ENCODE measurements at places on chromosomes 16 and 17.

- no peak for DNase-seq
These were observed 47.5 kb downstream of the OR1D5 start for GRCh38 chr17:3015890-3016289.

DNA sequence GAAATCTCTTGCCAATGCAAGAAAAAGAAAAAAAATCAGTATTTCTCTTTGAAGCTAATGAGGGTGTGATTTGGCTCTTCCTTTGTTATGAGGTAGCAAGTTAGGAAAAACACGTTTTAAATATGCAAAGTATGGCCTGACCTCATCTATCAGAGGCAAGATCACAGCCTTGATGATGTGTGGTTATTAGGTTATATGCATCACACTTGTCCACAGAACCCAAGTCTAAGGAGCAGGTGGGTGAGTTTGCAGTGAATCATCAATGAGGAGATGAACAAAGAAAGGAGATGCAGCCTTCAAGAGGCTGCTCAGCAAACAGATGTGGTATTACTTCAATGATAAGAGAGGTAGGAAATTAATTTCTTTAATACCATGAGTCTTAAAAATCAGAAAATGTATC, 594.8 kb upstream of the CDH5 start:
- no peak for DNase-seq

GRCh38 chr17:38883592-38884526, 14.0 kb downstream of the LASP1 start:
- DNase-seq, result no peak

DNA sequence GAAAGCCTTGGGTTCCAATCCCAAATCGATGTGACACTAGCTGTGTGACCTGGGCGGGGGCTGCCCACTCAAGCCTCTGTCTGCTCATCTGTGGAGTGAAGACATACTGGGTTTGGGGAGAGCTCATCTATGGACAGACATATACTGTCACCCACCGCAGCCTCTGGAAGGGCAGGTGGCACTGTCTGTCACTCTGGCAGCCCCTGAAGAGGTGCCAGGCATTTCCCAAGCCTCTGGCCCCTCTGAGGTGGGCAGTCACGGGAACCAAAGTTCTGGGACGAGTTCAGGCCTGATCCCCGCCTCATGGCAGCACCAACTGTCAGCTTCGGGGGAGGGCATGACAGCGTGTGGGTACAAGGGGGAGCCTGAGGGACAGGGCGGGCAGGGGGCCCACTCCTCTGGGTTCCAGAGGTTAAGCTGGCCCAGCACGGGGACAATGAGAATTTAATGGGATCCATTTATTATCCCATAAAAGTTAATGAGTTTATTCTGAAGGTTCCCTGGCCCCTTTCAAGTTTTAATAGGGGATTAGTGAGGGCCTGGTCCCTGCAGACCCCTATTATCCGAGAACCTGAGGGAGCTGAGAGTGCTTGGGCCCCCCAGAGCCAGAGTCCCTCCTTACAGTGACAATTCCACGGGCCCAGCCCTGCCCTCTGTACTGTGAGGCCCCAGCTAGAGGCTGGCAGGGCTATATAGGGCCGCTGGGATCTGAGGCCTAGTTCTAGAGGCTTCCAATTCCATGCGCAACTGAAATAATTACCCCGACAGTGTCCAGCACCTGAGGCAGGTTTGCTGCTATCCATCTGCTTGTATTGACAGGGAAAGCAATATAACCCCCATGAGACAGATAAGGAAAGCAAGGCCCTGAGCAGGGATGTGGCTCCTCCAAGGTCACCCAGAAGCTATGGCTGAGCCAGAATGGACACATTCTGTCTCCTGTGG, 18.8 kb downstream of the SEZ6 start:
- no peak for DNase-seq

DNA sequence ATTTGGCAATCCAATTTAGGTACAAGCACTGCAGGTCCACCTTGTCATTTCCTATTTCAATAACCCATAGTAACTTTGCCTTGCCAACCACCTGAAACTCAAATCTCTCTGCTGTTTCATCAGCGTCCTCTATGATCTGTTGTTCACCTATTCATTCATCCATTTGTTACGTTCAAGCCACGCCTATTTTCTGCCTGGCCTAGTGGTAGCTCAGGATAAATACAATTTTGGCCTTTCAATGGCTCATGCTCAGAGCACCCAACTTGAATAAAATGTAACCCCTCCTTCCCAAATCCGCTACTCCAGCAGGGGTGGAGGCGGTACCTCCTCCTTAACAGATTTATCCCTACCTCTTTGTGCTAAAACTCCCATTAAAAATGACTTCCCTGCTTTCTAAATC, 3.6 kb upstream of the FBXO47 start:
- DNase-seq, result no peak

GRCh38 chr17:81726004-81726403, 13.9 kb downstream of the SLC25A10 start:
- DNase-seq, result no peak

- no peak for DNase-seq
These were observed 5.4 kb upstream of the BBS2 start for GRCh38 chr16:56525236-56525635.

- no peak for DNase-seq
These were observed 26.7 kb upstream of the MED13 start for GRCh38 chr17:62091804-62092203.

DNA sequence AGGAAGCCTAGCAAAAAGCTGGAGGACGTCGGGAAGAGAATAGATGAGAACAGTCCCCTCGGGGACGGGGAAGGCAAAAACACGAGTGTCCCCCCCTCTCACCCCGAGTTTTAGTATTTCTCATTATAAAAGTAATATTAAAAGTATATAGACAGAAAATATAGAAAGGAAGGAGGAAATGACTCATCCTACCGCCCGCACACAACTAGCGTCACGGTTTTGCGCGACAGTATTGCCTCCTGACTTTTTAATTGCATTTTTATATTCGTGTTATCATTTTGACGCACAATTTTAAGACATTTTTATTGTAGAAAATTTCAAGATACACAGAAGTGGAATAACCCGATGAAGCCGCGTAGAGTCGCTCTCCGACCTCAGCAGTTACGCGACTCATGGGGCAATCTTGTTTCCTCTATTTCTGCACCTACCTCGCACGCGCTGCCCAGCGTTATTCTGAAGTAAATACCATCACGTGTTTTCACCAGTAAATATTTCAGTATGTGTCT, 652 bp upstream of the SLC25A19 start:
- DNase-seq, result peak; percentile 39

GRCh38 chr17:44211281-44212265, 7.9 kb downstream of the UBTF start:
- no peak for DNase-seq

DNA sequence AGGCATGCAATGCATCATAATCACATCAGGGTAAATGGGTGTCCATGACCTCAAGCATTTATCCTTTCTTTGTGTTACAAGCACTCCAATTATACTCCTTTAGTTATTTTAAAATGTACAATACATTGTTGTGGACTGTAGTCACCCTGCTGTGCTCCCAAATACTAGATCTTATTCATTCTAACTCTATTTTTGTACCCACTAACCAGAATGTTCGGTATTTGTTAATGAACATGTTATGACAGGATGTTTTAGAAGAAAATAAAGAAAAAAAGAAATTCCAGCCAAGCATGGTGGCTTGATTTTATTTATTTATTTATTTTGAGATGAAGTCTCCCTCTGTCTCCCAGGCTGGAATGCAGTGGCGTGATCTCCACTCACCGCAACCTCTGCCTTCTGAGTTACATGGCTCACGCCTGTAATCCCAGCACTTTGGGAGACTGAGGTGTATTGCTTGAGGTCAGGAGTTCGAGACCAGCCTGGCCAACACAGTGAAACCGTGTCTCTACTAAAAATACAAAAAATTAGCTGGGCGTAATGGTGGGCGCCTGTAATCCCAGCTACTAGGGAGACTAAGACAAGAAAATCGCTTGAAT, 1.8 kb upstream of the NDE1 start:
- DNase-seq, result no peak

- DNase-seq, result no peak
These were observed 42.7 kb downstream of the GNA13 start for GRCh38 chr17:65013613-65014391.

Data from NCI-H460 (cell line).